ENCODE measurements at places on chromosomes 5 and 9. TPM values are rescaled to one million over a fixed set of nuclear protein-coding genes. Genes with fewer than 3 reads are reported as not detected.

Gene ARL15
- 10.7 TPM for total RNA-seq

Gene DIAPH1
- 49.1 TPM for total RNA-seq

Gene SPINK6
- not detected for total RNA-seq

Gene CATSPER3
- total RNA-seq, result not detected

Gene SHOC1
- total RNA-seq, result not detected

Gene HK3
- total RNA-seq, result not detected

Gene CARTPT
- not detected for total RNA-seq

Gene IRGM
- not detected for total RNA-seq

Gene EMB
- 3.2 TPM for total RNA-seq

Gene SLCO4C1
- total RNA-seq, result 0.16 TPM

Gene OBP2B
- total RNA-seq, result not detected

Gene TUSC1
- 11.5 TPM for total RNA-seq

Gene KIF4B
- 0.08 TPM for total RNA-seq

All from epithelial cell of alveolus of lung (primary cell).